ENCODE measurements at places on chromosomes 6 and 20. TPM values are rescaled to one million over a fixed set of nuclear protein-coding genes. Genes with fewer than 3 reads are reported as not detected.

Gene THBD
- 1.5 TPM for total RNA-seq

Gene UFL1
- 21.9 TPM for total RNA-seq

Gene KCNK5
- 10.1 TPM for total RNA-seq

Gene CFAP206
- 5.0 TPM for total RNA-seq

Gene FAM209B
- total RNA-seq: not detected

Gene WASF1
- 17.7 TPM for total RNA-seq

Gene PLCB1
- 12.0 TPM for total RNA-seq

Gene GRM4
- total RNA-seq: 4.2 TPM

Gene DLK2
- total RNA-seq: 3.3 TPM

GRCh38 chr20:23752481-23753193 lies 1.9 kb upstream of the CST1 start:
- peak; percentile 42 for DNase-seq

DNA sequence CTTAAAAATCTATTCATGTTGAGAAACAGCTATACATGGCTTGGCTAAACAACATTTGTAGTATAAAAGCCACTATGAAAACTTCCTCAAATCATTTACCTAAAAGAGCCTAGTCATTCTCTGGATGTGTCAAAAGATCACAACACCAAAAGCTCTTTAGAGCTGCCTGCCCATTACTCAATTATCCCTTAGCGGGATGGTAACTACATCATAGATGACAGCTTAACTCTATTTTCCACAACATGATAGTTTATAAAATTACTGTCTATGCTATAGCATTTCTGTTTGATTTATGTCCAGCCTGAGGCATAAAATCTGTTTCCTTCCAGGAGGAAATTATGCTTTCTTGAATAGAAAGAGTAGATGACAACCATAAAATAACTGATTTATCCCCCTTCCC lies 777.6 kb upstream of the HS3ST5 start:
- DNase-seq: no peak

- DNase-seq: no peak
Observed at GRCh38 chr6:131532580-131533039, 40.4 kb upstream of the ARG1 start.

GRCh38 chr6:12844284-12845223 lies 128.0 kb downstream of the PHACTR1 start:
- no peak for DNase-seq

- DNase-seq: peak; percentile 6
Observed at GRCh38 chr20:50728486-50728980, 2.8 kb upstream of the PARD6B start.

DNA sequence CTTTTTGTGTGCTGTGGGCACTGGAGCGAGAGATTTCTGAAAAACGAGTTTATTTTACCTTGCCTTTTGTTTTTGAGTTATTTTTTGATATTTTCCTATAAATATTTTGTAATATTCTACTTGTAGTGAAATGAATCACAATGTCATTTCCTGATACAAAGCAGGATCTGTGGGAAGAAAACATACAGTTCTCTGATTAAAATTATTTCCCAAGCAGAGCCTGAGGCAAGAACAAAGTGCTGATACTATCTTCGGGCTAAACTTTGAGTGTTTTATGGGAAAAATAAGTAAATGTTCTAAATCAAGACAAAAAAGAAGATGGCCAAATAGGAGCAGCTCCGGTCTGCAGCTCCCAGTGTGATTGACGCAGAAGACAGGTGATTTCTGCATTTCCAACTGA lies 33.7 kb upstream of the ELOVL5 start:
- no peak for DNase-seq

GRCh38 chr6:6806844-6807518 lies 218.5 kb downstream of the LY86 start:
- no peak for DNase-seq

DNA sequence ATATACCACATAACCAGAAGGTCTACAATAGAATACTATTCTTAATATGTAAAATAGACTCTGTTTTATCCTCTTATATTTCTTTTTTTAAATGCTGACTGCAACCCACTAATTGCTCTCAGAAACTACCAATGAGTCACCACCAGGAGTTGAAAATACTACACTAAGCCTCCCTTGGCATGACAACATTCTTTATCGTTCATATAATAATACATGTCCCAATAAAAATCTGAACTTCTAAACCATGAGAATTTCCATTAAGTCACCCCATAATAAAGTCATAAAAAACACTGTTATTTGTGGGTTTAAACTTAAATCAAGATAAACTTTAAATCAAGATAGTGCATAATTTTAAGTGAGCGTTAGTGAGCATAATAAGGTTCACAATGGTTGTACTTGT lies 4.2 kb downstream of the HACE1 start:
- no peak for DNase-seq

DNA sequence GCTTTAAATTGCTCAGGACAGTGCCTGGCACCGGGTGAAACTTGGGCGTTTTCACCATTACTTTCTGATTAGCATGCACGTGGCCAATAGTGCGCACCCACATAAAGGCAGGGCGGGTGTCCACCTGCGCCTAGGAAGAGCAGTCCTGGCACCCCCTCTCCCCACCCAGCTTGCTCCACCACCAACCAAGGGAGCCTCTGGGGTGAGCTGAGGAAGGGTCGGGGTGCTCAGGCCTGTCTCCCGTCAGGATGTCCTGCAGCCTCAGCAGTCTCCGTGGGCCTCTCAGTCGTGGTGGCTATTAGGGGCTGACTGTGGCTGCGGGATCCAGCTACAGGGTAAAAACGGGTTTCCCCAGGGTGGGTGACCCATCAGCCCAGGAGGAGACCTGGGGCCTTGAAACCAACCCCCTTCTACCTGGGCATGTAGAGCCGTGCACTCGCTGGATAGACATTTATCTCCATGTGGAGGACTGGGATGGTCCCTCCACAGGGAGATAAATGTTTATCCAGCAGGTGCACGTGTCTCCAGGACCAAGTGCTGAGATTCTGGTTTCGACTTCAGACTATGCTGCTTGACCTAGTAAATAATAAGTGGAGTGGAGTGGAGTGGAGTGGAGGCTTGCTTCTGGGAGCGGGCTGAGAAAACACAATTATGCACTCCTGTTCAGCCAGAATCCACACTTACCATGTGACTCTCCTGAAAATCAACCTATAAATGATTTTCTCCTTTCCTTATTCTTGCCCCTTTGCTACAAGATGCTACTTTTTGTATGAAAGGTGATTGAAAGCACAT lies 91.1 kb downstream of the ZDHHC14 start:
- DNase-seq: no peak

GRCh38 chr20:59584278-59584925 lies 19.9 kb upstream of the PHACTR3 start:
- no peak for DNase-seq

- DNase-seq: no peak
Observed at GRCh38 chr6:56278171-56278591, 30.8 kb upstream of the COL21A1 start.

- DNase-seq: no peak
Observed at GRCh38 chr20:22509090-22509842, 75.1 kb downstream of the FOXA2 start.

DNA sequence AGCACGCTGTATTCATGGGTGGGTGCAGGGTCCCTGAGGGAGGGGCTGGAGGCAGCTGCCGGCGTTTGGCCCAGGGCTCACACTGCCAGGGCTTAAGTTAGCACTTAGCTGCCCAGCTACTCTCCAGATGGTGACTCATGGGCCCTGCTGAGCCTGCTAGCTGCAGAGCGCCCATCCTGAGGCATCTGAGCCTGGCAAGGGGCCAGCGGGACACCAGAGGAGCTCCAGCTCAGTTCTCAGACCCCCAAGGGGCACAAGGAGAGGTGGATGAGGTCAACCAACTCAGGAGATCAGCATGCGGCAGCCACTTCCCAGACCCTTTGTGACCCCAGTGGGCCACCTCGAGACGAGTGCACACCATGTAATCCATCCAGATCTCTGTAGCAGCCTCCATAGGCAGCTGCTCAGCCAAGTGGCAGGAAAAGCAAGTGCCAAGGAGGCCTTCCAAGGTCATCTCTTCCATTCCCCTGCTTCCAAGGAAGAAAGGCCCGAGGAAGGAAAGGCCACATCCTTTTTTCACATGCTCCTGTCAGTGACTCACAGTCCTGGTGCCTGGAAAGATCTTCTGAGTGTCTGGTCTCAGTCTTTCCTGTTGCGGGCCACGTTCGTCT lies 35.3 kb downstream of the FOXP4 start:
- no peak for DNase-seq

DNA sequence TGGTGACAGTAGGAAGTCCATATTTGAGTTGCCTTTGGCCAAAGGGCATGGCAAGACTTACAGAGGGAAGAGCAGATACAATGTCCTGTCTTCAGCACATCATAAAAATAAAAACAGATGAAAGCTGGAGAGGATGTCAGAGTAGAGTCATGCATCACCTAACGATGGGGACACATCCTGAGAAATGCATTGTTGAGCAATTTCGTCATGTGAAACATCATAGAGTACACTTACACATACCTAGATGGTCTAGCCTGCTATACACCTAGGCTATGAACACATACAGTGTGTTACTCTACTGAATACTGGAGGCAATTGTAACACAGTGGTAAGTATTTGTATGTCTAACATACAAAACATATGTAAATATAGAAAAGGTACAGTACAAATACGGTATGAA lies 75.6 kb downstream of the VEGFA start:
- DNase-seq: no peak

DNA sequence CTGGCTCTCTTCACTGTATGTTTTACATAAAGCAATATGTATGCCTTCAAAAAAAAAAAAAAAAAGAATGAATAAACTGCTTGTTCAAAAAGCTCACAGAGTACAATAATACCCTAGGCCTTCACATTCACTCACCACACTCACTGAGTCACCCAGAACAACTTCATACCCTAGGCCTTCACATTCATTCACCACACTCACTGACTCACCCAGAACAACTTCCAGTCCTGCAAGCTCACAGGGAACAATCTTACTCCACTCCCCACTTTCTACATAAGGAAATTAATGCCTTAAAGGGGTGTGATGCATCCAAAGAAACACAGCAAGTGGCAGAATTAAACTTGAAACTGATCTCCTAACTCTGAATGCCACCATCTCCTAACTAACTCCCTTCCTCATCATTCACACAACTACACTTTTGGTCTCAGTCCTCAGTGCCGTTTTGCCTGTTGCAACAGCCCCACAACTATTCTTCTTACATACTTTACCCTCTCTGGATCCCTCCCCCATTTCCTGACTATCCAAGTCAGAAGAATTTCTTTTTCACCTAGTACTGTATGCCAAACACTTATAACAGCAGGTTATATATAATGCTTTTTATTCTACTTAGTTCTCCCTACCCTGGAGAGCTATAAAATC lies 34.2 kb downstream of the NHSL1 start:
- DNase-seq: no peak

DNA sequence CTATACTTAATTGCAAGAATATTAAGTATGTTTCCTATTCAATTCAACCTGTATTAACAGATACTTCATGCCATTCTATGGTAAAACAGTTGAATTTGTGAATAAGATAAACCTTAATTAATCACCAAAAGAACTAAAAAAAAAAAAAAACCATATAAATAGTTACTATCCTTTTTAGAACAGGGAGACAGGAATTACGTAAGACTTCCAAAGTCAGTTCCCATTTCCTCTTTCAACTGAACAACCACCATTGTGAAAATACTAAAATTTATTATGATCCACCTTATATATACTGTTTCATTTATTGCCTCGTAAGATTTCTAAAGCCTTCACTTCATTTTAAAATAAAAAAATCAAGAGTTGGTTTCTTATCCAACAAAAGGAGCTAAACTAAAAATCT lies 9.4 kb downstream of the CCNC start:
- DNase-seq: no peak

DNA sequence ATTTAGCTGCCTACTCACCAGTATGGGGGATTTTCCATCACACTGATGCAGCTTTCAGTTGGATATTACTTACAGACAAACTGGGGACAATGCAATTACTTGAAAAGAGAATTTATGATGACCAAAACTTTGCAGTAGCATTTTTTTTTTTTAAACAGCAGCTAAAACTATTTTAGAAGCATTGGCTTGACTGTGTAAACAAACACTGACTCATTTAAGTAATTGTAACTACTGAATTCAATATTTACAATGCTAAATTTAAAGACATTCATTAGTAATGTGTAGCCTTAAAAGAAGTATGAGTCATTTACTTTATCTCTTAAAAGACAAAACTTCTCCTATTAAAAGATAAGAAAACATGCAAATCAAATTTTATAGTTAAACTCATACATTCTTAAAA lies 295.9 kb upstream of the FERMT1 start:
- no peak for DNase-seq

- no peak for DNase-seq
Observed at GRCh38 chr6:134560019-134560418, 242.1 kb upstream of the SGK1 start.

- no peak for DNase-seq
Observed at GRCh38 chr20:40497899-40498691, 190.9 kb downstream of the MAFB start.

DNA sequence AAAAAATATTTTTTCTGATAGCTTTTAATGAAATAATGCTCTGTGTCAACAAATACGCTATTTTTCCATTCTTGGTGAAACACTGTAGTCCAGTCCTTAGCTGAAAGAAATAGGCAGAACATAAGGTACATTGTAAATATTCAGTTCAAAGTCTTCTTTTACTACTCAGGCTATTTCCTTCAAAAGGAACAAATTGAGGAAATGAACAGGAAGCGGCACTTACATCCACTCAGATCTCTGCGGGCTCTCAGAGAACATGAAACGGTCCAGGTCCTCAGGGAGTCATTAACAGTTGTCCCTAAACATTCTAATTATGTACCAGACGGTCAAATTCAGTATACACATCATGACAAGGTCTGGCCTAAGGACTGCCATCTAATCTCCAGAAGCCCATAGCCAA lies 212.6 kb downstream of the KIF16B start:
- DNase-seq: no peak

- DNase-seq: no peak
Observed at GRCh38 chr20:13029687-13030375, 21.1 kb downstream of the SPTLC3 start.

DNA sequence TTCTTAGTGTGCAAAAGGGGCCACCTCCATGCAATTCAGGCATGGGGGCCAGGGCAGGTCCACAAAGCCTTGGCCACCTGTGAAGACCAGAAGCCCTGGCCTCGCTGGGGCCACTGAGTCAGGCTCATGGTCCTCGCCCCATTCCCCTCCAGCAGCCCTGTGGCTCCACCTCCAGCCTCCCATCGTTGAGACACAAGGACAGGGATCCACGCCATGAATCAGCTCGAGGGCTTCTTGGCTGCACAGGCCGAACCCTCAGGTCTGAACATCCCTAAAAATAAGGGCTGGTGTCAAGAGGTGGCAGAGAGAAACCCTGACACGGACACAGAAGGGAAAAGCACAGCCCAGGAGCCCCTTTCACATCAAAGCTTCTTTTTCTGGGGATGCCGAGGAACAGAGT lies 68.6 kb upstream of the QKI start:
- DNase-seq: no peak

GRCh38 chr20:3240776-3241363 lies 1.9 kb upstream of the SLC4A11 start:
- DNase-seq: no peak

GRCh38 chr20:39130627-39131026 lies 168.5 kb downstream of the DHX35 start:
- DNase-seq: no peak

DNA sequence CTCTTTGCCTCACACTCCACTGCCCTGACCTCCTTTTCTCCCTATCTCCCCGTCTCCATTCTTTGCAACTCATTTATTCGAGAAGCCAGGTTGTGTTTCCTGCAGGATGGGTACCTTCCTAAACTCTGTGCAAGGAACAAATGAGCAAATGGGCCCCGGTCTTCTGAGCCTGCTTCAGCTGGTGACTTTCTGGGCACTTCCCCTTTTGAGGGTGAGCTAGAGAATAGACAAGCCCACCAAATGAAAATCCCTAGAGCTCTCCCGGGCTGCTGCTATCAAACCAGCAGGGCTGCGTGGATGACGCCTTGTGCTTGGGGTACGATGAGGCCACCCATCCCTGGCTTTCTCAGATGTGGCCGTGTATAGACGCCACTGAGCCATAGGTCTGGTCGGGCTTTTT lies 91.0 kb upstream of the FOXA2 start:
- no peak for DNase-seq
